ENCODE measurements at places on chromosomes 1 and 21.

DNA sequence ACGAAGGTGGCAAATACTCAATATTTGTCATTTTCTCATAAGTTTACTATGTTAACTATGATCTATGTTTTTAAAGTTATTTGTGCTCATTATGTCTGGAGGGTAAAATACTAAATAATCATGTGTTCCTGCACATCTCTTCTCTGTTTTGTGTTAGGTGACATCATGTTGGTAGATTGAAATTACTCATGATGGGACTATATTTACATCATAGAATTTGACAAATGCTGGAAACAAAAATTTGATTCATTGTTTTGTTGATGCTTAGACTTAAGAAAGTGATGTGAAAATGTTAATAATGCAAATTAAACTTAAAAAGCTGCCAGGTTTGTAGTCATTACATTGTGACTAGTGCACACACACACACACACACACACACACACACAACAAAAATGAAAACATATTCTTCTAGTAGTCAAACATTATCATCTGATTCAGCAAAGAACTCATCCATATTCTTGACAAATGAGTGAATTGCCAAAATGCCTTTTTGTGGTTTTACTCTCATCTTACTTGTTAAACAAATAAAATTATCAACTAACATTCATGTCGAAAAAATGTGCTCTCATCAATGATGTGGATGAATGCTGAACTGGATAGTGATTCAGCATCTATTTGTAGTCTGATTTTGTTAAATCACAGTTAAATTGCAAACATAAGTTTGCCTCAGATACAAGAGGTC is 870.7 kb downstream of the BRINP3 start:
- no peak for DNase-seq

DNA sequence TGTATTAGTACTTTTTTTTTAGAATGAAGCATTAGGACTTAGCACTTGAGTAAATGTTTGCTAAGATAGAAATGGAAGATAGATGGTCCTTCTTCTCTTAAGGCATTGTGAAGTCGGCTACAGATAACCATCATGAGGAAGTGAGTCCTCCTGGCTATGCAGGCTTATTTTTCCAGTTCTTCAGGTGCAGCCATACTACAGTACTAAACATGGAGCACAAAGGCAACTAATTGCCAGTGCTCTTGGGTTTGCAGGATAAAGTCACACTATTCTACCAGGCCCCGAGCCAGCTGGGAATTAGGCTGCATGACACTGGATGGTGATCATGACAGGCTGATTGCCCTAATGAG is 197.3 kb upstream of the SGIP1 start:
- no peak for DNase-seq

GRCh38 chr1:24850328-24850920 is 79.7 kb downstream of the RUNX3 start:
- DNase-seq = no peak

DNA sequence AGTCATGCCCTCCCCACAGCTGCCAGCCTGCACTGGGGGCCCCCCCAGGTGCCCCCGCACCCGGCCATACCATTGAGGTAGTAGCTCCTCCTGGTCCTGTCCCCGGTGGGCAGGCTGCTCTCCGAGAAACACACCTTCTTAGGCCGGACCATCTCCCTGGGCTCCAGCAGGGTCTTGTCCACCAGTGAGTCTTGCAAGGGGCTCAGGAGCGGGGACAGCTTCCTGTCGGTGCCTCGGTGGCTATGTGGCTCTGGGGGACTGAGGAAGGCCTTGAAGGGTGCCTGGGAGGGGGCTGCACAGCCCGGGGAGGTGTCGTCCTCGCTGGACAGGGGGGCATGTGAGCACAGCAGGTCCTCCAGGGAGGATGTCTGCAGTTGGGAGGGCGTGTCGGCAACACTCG is 12.9 kb upstream of the FTCD start:
- DNase-seq = peak; percentile 61

GRCh38 chr1:28259934-28260802 is 850 bp downstream of the SESN2 start:
- DNase-seq = no peak

DNA sequence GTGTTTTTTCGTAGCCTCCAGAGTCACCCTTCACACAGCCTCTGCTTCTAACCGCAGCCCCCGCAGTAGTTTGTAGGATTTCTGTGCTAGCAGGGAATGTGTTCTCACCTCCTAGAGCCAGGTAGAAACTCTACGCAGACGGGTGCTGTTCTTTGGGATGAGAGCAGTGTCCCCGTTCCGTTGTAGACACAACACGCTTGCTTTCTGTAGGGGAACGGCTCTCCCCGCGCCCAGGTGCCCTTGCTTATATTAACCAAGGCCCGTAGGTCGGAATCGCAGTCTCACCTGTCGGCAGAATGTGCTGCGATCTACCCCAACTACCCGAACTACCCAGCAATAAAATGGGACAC is 111.8 kb upstream of the NBPF11 start:
- no peak for DNase-seq

DNA sequence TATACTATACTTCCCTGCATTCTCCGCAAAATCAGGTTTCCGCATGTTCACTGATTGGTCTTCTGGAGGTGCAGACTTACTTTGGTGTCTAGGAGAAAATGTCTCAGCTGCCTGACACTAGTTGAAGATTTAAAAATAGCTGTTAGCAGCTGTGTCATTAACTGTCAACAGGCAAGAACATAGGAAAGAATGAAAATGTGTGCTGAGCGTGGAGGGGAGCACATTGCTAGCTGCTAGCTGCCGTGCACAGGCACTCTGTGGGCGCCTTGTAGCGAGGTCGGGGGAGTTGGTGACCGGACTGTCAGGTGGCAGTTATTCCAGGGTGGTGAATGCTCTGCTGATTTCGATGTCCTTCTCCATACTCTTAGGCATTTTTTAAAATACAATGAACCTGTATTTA is 5.2 kb downstream of the FAAH start:
- DNase-seq = no peak

- DNase-seq = no peak
Measured at GRCh38 chr1:97508653-97509218, 412.1 kb downstream of the DPYD start.

Data from vagina (tissue), 2 donors.